ENCODE measurements at places on chromosomes 1 and 21.

GRCh38 chr1:16315437-16315836 is 36.8 kb downstream of the FBXO42 start:
- DNase-seq, result no peak

- DNase-seq, result peak; percentile 7
Measured at GRCh38 chr1:178725466-178726086, 532 bp downstream of the RALGPS2 start.

GRCh38 chr21:33268737-33269441 is 2.7 kb downstream of the IL10RB start:
- DNase-seq, result no peak

- DNase-seq, result peak; percentile 26
Measured at GRCh38 chr1:34681480-34682451, 73.1 kb upstream of the GJB5 start.

DNA sequence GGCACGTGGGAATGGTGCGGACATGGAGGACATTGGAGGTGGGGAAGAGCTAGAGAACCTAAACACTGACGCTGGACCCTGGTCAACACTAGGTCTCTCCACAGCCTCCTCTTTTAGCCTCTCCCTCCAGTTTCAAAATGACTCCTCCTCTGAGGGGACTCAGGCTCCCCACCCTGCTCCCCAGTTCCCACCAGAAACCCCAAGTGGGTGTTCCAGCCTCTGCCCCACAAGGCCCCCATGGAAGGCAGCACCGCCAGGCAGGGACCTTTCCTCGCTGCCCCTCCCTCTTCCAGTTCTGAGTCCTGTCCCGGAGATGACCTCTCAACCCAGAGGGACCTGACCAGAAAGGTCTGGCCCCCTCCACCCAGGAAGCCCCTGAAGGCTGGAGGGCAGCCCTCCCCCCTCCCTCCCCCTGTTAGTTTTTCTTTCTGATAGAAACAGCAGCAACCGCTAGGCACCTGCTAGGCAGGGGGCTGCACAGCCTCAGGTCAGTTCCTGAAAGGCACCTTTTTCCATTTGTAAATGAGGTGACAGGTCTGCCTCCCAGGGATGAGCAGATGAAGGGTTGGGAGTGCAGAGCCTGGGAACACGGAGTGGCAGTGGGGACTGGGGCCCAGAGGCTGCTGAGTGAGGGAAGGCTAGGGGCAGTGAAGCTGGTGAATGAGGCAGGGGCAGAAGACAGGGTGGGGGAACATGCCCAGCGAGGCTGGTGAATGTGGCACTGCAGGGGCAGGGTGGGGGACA is 9.3 kb upstream of the ITGB2 start:
- no peak for DNase-seq

DNA sequence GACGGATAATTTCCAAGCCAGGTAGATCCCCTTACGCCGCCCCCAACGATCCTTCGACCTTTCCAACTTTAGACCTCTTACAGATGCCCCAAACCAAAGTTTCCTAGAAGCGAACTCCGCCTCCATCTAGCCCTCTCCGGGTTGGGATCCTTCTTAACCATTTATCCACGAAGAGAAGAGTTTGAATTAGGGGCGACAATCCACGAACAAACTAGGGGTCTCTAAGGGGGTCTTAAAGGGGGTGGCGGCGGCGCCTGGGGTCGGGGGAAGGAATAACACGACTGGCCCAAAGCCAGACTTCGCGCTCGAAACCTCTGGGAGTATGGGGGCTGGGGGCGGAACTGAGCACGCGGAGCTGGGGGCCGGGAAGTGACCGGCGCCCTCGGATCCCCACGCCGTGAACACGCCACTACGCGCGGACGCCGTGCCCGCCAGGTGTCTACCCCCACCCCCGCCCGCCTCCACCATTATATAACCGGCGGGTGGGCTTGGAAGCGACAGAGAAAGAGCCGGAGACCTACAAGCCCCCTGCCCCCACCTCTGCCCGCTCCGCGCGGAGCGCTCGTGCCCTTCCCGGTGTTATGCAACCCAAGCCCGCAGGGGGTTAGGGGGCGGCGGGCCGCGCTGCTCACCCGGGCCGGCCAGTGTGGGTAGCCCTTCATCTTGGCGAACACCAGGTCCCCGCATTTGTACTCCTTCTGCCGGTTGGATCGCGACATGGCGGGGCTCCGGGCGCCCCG is 594 bp downstream of the HDGF start:
- no peak for DNase-seq

GRCh38 chr21:46448108-46448507 is 10.6 kb upstream of the DIP2A start:
- no peak for DNase-seq

DNA sequence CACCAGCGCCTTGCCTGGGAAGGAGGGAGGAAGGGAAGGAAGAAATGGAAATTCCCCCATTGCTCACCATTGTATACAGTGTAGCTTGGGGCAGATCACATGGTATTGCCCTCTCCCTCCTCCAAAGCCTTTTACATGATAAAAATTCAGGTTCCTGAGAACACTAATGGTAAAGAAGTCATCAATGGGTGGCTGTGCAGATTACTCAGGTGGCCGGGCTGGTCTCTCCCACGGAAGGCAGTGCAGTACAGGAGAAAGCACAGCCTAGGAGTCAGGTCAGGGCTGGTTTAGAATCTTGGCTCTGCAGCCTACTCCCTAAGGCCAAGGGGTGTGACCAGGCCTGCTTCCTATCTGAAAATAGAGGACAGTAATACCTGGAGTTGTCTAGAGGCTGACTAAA is 107.9 kb downstream of the SUSD4 start:
- no peak for DNase-seq

DNA sequence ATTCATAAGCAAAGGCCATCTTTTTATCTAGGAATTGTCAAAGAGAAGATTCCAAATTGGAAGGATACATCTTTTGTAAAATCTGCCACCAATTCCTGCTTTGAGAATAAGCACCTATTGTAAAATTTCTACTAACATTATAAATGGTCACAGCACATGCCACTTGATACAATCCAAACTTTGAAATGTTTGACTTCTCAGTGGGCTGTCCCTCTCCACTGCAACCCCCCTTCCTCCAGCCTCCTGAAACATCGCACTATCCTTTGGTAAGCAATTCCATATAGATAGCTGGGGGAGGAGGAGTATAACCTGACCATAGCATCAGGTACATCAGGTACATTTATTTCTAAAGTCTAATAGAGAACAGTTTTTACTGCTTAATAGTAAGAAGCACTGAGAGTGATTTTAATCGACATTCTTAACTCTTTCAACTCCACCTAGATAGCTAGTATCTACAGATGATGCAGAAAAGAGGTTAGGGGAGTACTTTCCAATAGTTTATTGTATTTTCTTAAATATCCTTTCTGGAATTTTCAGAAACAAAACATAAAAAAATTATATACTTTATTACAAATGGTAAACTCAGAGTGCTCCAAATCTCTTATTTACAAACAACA is 2.9 kb downstream of the JUN start:
- DNase-seq, result no peak

DNA sequence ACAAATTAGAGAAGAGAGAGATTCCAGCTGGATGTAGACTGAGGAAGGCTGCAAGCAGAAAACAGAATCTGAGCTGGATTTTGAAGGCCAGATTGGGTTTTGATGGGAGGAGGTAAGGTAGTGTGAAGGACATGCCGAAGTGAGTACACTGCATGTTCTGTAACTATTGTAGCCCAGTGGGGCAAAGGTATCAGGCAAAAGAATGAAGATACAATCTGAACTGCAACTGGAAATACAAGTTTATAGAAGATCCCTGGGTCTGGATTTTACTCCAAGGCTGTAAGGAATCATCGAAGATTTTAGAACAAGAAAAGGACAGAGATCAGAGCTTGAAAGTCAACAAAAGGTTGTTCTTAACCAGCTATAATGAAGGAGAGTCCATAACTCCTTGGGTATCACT is 382.0 kb downstream of the KCNH1 start:
- DNase-seq, result no peak

- DNase-seq, result peak; percentile 34
Measured at GRCh38 chr1:15430787-15431570, 7.3 kb upstream of the CTRC start.

DNA sequence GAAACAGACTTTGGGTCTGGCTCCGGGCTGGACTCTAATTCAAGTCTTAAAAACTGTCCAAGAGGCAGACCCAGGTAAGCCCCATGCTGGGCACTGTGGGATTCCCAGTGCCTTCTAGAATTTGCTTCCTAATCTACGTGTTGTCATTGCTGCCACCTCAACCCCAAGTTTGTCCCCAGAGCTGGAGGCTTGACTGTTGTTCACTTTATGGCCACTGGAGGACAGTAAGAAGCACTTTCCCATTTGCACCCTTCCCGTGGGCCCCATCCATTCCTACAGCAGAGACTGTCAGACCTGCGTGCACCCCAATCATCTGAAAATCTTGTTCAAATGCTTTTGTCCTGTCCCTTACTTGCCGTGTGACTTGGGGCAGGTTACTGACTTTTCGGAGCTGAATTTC is 29.4 kb upstream of the VASH2 start:
- DNase-seq, result no peak

- DNase-seq, result no peak
Measured at GRCh38 chr21:37505963-37506362, 139.4 kb downstream of the DYRK1A start.

GRCh38 chr1:151802372-151802771 is 2.8 kb downstream of the LINGO4 start:
- no peak for DNase-seq

- no peak for DNase-seq
Measured at GRCh38 chr1:1183833-1184775, 10.4 kb downstream of the TTLL10 start.

- no peak for DNase-seq
Measured at GRCh38 chr1:81949421-81949820, 148.7 kb downstream of the ADGRL2 start.

DNA sequence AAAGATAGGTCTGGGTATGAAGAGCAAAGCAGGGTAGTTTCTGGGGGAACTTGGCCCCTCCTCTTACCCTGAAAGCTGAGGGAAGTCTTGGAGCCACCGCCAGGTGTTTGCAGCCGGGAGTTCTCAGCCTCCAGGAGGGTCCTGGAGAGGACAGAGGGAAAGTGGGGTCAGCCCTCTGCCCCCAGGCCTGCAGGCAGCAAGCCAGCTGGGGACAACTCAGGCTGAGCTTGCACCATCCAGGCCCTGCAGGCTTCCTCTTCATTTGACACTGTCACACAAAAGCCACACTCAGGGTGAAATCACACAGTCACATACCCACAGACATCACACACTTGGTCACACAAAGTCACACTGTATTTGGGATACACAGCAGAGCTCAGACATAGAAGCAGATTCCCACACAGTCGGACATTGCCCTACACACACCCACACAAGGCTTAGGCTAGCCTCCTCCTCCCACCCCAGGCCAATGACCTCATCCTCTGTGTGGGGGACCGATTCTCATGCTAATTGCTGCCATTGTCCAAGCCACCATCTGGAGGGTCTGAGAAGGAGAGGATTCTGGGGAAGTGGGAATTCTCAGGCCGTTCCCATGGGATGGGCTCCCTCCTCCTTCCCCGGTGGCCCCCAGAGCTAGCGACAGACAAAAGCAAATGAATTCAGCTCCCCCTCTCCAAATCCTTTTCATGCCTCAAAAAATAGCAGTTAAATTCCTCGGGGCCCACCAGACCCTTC is 3.7 kb downstream of the NES start:
- no peak for DNase-seq

DNA sequence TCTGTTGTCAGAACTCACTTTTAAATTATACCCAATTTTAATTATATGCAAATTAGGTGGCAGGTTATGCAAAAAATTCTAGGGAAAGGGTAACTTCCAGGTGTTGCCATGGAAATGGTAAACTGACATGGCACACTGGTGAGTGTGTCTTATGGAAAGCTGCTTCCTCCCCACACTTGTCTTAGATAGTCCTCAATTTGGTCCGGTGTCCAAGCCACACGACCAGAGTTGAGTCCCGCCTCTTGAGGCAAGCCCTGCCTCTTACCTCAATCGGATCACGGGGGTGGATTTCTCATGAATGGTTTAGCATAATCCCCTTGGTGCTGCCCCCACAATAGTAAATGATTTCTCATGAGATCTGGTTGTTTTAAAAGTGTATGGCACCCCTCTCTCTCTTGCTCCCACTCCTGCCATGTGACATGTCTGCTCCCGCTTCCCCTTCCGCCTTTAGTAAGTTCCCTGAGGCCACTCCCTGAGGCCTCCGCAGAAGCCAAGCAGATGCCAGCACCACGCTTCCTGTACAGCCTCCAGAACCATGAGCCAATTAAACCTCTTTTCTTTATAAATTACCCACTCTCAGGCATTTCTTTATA is 74.9 kb downstream of the MATN1 start:
- no peak for DNase-seq

- DNase-seq, result no peak
Measured at GRCh38 chr1:245645406-245645805, 490.6 kb downstream of the KIF26B start.

DNA sequence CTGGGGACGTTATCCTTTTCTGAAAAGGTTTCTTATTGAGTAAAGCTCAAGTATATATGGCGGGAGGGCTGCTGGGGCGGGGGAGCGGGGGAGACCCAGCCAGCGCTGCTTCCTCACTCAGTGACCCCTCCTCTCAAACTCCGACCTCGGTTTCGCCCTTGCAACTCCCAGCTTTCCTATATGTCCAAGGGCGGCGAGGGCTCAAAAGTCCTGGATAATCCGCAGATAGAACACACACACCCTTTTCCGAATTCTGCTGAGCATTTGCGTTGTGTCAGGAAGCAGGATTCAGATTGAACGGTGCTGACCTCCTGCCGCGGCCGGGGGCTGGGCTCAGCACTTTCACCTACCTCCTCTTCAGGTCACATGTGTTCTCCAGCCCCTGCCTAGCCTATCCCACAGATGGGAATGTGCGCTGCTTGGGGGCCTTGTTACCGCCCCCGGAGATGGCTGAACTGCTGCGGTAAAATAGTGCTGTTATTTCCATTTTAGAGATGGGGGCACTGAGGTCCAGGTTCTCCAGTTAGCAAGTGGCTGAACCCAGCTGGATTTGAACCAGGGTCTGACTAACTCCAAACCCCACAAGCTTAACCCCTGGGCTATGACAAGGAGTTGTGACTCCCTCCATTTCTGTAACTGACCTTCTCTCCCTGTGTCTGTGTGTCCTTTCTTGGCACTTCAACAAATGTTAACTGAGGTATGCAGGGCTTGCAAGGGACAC is 795 bp upstream of the AHDC1 start:
- no peak for DNase-seq

DNA sequence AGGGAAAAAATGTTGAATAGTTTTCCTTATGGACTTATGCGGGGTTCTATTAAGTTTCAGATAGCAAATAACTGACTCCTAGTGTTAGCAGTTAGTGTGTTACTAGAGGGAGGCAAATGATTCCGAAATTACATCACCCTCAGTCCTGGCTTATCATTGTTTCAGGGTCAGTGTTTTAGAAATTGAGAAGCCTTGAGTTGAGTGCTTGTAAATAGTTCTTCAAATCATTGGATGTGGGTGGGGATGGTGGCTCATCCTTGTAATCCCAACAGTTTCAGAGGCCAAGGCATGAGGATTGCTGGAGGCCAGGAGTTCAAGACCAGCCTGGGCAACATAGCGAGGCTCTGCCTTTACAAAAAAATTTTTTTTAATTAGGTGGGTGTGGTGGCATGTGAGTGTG is 21.3 kb downstream of the SOAT1 start:
- DNase-seq, result no peak

DNA sequence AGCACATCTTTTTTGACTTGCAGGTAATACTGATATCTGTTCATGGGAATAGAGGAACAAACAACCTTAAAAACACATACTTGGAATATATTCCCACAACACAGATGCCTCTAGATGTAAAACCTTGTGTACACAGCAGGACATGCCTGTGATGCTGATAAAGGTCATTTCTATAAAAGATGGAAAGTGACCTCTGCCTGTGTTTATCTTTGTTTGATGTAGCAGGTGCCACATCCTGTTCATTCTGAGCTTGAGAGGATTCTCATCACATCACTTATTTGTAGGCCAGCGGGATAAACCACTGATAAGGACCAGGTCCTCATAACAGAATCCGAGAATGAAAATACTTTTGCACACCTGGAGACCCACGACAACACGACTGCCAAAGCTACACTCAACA is 133.7 kb downstream of the SMYD2 start:
- DNase-seq, result no peak
